ENCODE measurements at places on chromosomes 4 and X.

GRCh38 chrX:150848914-150849365 is 49.5 kb downstream of the CD99L2 start:
- DNase-seq: no peak

GRCh38 chrX:10395179-10395578 is 225.2 kb downstream of the MID1 start:
- DNase-seq: no peak

GRCh38 chr4:71683309-71683708 is 100.6 kb downstream of the GC start:
- no peak for DNase-seq

DNA sequence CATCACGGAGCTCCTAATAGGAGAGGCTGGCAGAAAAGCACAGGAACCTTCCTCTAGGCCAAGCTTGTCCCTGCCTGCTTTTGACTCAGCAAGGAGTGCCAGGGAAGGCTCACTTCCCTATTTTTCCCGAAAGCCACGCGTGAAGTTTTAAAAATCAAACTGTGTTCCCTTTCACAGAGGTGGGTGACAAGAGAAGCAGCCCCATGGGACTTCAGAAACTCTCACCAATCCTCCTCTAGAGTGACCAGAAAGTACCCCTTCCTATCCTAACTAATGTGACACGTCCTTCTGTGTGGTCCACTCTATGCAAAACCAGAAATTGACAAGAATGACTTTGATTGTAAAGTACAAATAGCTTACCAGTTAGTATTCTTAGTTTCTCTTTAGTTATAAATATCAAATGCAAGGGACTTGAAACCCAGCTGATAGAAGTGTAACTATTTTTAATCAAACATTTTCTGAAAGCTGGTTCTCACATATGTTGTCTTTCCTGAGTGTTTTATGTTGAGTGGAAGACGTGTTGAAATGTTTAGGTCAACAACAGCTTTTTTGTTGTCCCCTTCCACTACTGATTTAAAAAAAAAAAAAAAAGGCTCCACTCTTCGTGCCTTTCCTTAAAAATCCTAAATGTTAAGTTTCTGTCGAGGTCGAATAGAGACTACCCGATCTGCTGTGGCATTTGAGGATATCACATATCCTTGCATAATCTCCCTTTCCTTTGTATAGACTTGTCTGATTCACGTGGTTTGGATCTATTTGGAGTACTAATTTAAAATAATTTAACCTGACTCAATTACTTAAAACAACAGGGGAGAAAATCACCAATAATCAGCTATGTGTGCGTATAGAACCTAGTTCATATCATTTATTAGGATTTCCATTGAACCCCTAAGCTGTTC is 42.1 kb downstream of the NFKB1 start:
- DNase-seq: no peak

- DNase-seq: no peak
Observed at GRCh38 chr4:24285759-24286158, 298.6 kb downstream of the DHX15 start.

GRCh38 chrX:150332023-150332422 is 31.1 kb upstream of the MAMLD1 start:
- DNase-seq: no peak

GRCh38 chrX:38048886-38049285 is 42.5 kb downstream of the SYTL5 start:
- no peak for DNase-seq

- DNase-seq: no peak
Observed at GRCh38 chrX:134572816-134573682, 85.2 kb downstream of the PLAC1 start.

GRCh38 chrX:112832481-112833095 is 8.0 kb downstream of the AMOT start:
- no peak for DNase-seq

DNA sequence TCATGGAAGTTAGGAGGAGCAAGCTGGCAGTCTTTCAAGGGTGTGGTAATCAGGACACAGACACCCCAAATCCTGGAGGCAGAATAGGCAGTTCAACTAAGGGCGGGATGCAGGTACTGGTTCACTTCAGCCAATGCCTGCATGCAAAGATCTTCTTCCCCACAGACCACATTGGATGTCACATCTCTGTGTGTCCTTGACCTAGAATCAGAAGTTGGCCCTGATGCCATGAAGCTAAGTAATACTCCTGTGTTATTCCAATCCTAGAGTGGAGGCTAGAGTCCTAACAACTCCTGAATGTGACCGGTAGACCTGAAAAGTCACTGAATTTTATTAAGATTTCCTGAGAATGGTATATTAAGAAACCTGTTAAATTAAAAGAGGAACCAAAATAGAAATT is 165.5 kb downstream of the DMD start:
- no peak for DNase-seq

GRCh38 chr4:138223231-138223910 is 18.8 kb downstream of the SLC7A11 start:
- DNase-seq: no peak

- no peak for DNase-seq
Observed at GRCh38 chr4:67576538-67576937, 18.0 kb downstream of the STAP1 start.

DNA sequence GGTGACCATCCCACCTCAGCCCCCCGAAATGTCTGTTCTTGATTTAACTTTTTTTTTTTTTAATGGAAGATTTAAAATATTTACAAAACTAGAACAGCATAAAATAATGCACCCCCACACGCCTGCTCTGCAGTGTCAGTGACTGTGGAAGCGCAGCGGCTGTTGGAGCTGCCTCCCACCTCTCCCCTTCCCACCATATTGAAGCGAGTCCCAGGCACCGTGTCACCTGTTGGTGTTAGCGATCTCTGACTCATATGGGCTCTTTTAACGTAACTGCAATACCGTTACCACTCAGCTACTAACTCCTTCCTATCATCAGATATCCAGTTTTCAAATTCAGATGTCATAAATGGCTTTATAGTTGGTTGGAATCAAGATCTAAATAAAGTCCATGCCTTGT is 17.1 kb upstream of the TADA2B start:
- no peak for DNase-seq

DNA sequence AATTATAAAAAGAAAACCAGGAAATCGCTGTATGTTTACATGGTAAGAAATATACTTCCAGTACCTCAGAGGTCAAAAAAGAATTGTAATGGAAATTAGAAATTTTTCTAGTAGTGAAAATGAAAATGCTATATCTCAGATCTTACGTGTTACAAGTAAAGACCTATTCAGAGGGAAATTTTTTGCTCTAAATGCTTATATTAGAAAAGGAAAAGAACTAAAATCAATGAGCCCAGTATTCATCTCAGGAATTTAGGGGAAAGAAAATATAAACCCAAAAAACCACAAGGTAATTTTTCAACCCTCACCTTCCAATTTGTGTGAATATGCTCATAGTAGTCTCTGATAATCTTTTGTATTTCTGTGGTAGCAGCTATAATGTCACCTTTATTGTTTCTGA is 145.6 kb downstream of the RAP1GDS1 start:
- no peak for DNase-seq

- DNase-seq: no peak
Observed at GRCh38 chrX:40943093-40943641, 142.1 kb upstream of the USP9X start.

DNA sequence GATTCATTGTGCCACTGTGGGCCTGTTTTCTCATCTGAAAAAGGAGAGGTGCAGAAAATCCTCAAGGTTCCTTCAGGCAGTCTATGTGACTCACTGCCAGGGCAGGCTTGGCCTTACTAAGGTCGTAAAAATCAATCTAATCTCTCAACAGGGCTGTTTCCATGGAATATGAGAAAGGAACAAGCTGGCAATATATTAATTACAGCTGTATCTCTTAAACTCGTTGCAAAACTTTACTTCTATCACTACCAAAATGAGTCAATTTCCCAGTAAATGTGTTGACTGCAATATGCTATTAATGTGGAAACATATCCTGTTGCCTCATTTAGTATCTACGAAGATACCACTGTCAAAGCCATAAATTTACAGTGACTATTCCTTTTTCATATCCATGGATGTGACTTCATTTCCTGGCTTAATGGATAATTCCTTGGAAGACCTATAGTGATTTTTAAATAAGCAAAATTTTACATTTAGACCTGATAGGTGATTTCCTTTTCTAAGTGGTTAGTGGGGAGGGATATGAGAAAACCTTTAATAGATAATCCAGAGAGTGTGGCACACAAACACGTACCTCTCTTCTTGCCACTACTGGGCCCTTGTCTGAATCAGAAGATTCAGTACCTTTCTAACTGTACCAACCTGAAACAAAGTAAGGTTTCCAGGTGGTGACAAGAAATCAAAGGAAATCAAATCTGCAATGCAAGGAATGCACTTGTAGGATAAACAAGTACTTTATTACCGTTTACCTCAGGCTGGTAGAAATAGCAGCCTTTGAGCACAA is 127.4 kb upstream of the FTHL17 start:
- DNase-seq: no peak

DNA sequence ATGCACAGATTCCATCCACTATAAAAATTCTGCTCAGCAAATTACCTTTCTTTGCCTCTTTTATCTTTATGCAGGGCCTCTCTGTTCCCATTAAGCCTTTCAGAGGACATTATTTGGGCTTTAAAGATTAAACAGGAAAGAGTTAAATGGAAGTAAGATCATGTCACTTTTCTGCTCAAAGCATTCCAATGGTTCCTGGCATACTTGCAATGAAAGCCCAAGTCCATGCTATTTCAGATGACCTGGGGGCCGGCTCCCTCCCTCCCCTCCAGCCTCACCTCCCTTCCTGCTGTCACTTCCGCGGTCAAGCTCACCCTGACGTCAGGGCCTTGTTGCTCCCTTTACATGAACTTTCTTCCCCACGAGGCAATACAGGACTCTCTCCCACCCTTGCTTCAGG is 125.5 kb downstream of the C4orf51 start:
- no peak for DNase-seq

DNA sequence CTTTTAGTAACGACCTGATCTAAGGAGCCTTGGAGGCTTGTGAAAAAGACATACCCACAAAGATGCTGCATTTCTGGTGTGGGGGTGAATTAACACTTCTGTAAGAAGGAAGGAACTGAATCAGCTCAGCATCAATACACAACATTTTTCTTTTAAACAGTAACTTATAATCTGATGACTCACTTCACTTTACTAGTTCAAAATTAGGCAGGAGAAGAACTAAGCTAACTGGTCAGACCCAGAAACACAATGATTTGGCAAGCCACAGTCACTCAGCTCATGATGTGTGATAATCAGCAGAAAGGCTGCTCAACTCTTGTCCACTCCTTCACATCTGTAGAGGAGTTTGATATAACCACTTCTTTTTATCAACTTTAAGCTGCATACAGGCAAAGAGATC is 4.6 kb downstream of the MMAA start:
- DNase-seq: no peak

GRCh38 chrX:107440187-107440586 is 9.3 kb upstream of the FRMPD3 start:
- DNase-seq: no peak

GRCh38 chr4:57071326-57071725 is 38.9 kb downstream of the IGFBP7 start:
- no peak for DNase-seq

- DNase-seq: no peak
Observed at GRCh38 chr4:185764876-185765275, 47.1 kb downstream of the SORBS2 start.

DNA sequence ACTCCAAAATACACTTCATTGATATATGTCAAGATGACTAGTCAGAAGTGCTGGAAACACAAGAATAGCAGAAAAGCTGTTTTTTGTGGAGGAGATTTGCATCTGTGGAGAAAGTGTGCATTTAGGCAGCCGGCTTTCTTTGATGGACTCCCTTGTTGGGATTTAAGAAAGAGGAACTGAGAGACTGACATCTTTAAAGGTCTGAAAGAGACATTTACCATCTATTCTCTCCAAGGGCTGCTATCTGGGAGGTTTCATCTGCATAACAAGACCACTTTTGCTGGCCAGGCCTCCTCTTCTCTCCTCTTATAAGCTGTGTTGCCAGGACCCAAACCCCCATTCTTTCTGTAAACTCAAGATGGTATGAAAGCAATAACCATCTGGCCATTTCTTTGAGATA is 1065.0 kb downstream of the NLGN4X start:
- DNase-seq: no peak

DNA sequence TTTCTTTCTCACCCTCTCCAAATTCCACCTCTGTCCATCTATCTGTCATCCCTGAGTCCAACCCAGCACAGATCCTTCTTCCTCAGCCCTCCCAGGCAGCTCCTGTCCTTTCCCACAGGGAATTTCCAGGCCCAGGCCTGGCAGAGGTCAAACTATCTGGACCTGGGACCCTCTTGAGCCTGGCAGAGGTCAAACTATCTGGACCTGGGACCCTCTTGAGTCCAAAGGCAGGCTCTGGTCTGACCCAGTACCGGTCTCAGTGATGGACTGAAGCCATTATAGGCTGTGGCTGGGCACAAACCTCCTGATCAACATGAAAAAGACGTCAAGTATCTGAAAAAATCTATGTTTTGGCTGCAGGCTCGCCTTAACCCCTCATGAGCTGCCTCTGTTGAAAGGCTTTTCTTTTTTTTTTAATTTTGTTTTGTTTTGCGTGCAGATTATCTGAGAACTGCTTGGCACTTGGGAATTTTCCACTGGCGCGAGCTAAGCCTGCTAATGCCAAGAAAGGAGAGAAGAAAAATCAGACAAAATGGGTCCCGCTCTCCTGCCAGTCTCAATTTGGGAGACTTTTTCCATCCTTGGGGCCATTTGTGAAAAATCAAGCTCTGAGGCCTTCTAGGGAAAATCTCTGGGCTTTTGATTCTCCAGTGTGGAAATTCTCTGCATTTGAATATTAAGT is 31.2 kb downstream of the MSX1 start:
- DNase-seq: no peak

- no peak for DNase-seq
Observed at GRCh38 chr4:88621763-88622327, 29.6 kb downstream of the HERC3 start.

DNA sequence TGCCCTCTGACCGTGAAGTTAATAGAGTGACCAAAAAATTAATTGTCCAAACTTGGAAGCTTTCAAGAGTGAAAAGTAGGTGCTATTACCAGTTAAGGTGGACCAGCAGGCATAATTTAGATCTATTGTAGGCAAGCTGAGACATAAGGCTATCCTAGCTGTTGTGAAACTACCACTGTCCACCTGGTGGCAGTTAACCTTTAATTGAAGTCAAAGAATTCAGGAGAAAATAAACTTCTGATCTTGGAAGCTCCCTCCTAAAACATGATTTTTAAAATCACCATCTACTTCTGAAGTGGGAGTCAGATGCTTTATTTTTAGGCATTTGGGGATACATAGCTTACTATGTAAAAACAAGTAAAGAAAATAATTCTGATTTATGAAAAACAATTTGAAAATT is 636.3 kb upstream of the HTR2C start:
- DNase-seq: no peak

GRCh38 chr4:97828646-97829045 is 314.6 kb downstream of the STPG2 start:
- DNase-seq: no peak

DNA sequence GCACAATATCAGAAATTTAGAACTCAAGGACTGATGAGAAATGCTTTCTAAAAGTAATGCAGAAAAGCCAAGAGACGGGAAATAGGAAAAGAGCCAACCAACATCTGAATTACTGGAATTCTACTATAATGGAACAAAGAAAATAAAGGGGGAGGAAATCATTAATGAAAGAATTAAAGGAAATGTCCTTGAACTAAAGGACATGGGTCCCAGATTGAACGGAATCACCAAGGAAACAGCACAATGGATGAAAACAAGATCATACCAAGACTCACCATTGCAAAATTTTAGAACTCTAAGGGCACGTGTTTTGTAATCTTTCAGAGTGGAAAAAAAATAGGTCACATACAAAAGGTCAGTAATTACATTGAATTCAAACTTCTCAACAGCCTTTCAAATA is 35.9 kb downstream of the HPGDS start:
- DNase-seq: no peak

GRCh38 chrX:119690921-119691716 is 1.8 kb downstream of the SEPTIN6 start:
- DNase-seq: no peak

All from central memory CD8-positive, alpha-beta T cell (primary cell).